ENCODE measurements at places on chromosomes 7 and 10.

DNA sequence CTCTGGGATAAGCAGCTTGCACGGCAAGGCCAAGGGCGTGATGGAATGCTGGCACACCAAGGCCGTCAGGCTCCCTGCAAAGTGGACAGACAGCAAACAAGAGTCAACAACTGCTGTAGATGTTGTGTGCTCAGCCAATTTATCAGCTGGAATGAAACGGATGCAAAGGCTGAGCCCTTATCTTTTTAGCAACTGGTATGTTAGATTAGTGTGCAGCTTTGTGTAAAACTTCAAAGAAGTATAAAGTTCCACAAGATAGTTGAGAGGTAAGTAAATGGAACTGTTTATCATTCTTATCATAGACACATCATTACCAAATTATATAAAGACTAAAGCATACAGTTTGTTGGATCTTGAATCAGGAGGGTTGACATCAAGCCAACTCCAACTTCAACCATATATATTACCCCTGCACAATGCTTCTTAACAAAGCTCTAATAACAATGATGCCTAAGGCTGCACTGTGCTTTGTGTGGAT is 289.0 kb downstream of the TNS3 start:
- no peak for DNase-seq

GRCh38 chr7:15889507-15889906 is 203.0 kb upstream of the MEOX2 start:
- peak; percentile 1 for DNase-seq

GRCh38 chr7:152025937-152026890 is 740 bp downstream of the GALNT11 start:
- DNase-seq, result no peak

GRCh38 chr10:124019886-124020797 is 73.3 kb downstream of the CHST15 start:
- DNase-seq, result no peak

DNA sequence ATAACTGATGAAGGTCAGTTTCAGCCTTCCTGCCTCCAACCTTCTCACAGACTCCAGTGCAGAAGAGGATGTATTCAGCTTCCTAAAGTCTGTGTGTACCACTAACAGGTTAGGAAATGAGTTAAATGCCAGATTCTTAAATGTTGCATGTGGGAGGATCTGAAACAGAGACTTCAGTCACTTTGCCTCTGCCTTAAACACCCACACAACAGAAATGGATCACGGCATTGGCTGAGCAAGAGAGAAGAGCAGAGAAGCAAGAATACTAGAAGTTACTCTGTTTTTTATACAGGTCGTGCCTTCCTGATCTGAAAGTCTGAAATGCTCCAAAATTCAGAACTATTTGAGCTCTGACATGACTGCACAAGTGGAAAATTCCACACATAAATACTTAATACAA is 98.9 kb upstream of the ARHGAP21 start:
- no peak for DNase-seq

GRCh38 chr7:144087230-144087629 is 1.2 kb downstream of the OR2A12 start:
- no peak for DNase-seq

DNA sequence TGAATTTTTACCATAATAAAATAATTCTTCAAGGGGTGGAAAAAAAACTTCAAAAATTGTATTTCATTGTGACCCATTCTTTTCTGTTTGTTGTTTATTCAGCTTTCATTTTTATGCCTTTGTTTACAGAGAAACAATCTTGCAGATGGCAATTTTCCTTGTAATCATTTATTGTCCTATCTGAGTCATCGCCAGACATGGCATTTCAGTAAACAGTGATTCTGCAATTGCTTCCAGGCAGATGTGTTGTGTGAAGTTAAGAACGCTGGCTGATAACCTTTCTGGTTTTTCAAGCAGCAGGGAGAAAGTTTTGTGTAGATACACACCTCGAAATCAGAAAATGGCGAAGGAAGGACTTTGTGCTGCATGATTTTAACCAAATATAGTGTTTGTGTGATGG is 80.7 kb upstream of the RPA3 start:
- no peak for DNase-seq

DNA sequence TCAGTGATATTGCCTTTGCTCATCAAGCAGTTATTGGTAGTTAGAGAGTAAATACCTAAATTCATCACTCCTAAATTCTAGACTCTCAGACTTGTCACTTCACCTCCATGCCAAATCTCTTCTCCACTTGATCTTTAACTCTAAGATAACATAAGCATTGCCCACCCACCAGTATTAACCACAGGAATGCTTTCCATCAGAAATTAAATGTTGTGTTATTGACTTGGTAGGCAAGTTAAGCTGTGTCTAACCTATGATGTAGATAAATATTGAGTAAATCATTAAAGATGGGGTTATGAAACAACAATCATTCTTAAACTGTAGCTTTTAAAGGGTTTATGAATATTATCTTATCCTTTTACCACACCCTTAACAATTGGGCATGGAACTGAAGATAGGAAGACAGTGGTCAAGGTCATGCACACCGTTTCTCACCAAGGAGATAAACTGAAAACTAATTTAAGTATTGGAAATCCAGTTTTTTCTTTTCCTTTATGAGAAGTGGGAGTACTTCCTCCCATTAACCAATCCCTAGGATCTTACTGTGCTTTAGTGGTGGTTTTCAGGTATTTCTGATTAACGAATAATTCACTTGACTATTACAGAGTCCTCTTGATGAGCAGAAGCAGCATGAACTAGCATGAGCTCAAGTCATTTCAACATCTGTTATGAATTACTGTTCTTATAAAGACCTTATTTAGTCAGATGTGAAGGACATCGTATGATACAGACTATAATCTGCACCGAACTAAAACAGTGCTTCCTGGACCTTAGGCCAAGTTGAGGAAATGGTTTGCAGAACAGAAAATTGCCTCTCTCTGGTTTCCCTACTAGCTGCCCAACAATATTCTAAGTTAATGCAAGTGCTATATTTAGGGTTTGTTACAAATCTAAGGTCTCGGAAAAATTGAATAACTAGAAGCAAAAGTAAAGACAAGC is 142.0 kb downstream of the LCOR start:
- DNase-seq, result no peak

DNA sequence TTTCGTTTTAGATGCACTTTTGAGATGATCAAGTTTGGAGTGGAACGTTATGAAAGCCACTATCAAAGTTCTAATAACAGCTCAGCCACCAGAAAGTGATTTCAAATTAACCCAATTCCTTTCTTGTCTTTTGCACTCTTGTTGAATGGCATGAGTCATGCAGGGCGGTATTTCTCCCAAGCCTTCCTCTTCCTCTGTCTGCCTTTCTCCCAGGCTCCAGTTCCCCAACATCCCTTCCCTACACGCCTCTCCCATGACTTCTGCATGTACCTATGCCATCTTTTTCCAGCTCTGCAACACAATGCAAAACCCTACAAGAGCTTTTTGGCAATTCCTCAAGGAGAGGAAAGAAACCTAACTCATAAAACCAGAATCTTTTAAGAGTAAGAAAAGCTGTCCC is 21.8 kb upstream of the NPS start:
- DNase-seq, result no peak

GRCh38 chr7:94466516-94466915 is 43.1 kb upstream of the CASD1 start:
- no peak for DNase-seq

DNA sequence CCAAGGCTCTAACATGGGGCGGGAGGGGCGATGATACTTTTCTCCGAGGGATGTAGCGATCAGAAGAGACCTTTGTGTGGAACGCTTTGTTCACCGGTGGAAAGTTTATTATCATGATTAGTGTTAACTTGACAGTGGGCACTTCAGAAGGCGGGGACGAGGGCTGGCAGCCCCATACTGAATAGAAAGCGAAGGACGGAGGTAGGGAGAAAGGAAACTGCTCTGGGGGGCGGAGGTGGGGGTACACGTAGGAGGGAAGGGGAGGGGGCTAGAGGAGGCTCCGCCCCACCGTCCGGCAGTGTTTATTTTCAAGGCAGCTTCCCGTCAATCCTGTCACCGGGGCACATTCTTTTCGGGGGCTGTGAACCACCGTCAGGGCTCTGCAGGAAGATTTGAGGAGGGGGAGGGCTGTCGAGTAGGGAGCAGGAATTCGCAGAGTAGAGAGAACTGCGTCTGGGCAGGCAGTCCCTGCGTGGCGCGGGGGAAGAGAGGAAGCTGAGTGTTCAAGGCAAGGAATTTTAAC is 9.4 kb upstream of the NKX2-3 start:
- no peak for DNase-seq

- DNase-seq, result no peak
Observed at GRCh38 chr7:76217942-76218566, 16.4 kb downstream of the SRRM3 start.

- no peak for DNase-seq
Observed at GRCh38 chr10:59036311-59037017, 140.0 kb upstream of the PHYHIPL start.

DNA sequence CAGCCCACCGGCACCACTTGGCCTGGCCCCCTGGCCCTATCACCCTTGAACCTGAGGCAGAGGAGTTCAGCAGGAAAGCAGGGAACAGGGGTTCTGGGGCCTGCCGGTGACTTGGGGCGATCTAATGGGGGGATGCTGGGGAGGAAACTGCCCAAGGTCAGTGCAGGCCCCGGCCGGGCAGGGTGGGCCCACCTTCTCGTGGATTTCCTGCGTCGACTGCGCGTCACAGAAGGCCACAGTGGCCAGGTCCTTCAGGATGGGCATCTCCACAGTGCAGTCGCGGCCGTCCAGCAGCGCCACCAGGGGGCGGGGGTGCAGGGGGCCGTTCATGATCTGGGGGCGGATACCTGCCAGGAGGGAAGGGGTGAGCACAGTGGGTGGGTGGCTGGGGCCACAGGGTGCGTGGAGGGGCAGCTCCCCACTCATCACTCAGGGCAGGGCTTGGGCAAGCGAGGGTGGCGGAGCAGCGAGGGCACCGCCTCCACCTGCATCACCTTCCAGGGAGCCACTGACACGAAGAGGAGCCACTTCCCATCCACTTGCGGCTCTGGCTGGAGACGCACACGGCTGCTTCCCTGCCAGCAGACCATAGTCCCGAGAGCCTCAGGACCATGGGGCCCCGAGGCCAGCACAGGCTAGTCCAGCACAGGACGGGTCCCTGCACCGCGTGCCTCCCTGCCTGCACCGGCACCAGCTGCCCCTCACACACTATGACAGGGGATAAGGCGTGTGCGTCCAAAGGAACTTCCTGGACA is 61.4 kb downstream of the ZRANB1 start:
- DNase-seq, result no peak

- DNase-seq, result peak; percentile 46
Observed at GRCh38 chr7:17130281-17131059, 168.0 kb upstream of the AHR start.

- DNase-seq, result no peak
Observed at GRCh38 chr7:128889121-128889520, 21.4 kb downstream of the KCP start.

GRCh38 chr7:53350241-53350640 is 314.8 kb downstream of the POM121L12 start:
- DNase-seq, result no peak

DNA sequence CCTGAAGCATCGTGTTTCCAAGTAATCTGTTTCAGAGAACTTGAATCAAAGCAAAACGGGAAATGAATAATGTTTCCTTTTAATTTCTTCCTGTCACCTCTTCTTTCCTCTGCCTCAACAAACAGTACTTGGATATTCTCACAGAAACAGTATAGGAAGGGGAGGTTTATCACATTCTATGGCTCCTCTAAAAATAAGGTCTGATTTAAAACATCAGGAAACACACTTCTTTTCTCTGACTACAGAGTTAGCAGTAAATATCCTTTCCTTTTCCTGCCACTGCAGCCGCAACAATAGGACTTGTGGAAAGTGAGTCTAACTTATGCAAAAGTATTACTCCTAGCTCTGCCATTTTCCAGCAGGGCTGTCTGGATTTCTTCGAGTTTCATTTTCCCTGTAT is 62.3 kb downstream of the CH25H start:
- no peak for DNase-seq

DNA sequence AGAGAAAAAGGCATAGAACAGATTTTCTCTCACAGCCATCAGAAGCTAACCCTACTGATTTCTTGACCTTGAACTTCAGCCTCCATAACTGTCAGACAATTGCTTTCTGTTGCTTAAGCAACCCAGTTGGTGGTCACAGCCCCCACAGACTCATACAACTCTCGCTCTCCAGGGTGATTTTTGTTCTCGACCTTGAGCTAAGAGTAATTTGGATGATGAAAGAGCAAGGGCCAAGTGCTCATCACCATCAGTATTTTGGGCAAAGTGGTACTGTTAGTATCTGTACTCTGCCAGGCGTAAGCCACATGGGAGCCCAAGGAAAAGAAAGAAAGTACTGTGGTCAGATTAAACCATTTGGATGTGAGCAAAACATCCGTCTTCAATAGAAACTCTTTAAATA is 81.9 kb downstream of the AOAH start:
- DNase-seq, result no peak

GRCh38 chr7:137408126-137408525 is 64.6 kb upstream of the PTN start:
- no peak for DNase-seq

DNA sequence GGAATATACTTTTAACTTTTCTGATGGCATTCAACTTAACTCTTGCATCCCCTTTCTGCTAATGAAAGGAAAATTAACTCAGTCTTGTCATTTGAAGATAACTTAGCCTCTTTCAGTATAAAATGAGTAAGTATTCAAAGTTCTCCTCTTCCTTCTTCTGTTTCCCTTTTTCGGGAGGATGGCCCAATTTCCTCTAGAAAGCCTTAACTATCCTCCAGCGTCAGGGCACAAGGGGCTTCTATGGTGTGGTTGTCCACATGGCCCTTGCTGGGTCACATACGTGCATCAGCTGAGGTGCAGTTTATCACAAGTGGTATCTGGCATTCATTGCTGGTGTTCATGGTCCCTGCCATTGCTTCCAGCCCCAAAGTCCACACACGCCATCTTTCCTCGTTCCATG is 17.8 kb upstream of the GSAP start:
- DNase-seq, result no peak

Data from GM04504 (cell line).